Renal cortex interstitium (tissue), 15 donors: ENCODE measurements at places on chromosomes 1 and 21.

DNA sequence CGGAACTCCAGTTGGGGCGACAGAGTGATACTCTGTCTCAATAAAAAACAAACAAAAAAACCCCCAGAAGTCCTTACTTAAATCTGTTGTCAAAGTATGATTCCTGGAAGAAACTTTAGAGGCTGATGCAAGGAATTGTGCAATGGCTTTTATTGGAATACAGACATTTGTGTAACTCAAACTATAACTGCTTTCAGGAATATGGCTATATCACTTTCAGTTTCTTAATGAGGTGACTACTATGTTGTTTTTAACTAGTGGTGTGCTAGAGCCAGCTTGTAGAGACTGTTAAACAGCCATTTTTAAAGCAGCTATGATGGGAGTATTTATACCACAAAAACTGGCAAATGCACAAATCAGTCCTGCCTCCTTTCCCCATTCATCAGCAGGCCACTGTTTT is 22.7 kb upstream of the DNAJC28 start:
- no peak for DNase-seq

GRCh38 chr1:232352366-232352765 is 277.6 kb downstream of the SIPA1L2 start:
- no peak for DNase-seq

DNA sequence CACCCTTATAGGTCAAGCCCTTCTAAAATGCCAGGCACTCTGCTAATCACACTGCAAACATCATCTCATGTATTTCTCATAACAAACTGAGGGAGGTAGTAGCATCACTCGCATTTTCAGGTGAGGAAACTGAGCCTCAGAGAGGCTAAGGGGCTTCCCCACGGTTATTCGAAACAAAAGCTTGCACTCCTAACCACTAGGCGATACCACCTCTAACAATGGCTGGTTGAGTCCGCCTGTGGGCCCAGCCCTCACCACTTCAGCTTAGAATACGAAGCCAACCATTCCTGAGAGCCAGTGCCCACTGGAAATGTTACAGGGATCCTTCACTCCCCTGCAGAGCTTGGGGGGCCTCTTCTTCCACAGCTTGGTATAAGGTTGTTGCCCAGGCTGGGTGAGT is 65.3 kb upstream of the TENT5C start:
- no peak for DNase-seq

DNA sequence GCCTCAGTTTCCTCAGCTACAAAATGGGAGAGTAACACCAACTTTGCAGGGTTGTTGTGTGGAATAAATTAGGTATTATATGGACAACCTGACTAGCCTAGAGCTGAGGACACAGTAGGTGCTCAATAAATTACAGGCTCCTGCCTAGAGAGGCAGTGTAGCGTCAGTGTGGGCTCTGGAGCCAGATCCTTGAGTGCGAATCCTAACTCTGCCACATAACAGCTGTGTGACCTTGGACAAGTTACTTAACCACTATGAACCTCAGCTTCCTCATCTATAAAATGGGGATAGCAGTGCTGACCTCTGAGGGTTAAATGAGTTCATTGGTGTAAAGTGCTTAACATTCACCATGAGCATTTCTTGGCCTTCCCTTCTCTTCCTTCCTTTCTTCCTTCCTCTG is 33.1 kb downstream of the RAP1GAP start:
- no peak for DNase-seq

GRCh38 chr21:36478207-36478701 is 1.7 kb downstream of the CLDN14 start:
- no peak for DNase-seq

GRCh38 chr21:26437326-26438009 is 135.6 kb downstream of the CYYR1 start:
- DNase-seq: no peak

GRCh38 chr1:27772036-27772931 is 735 bp upstream of the STX12 start:
- DNase-seq: no peak

DNA sequence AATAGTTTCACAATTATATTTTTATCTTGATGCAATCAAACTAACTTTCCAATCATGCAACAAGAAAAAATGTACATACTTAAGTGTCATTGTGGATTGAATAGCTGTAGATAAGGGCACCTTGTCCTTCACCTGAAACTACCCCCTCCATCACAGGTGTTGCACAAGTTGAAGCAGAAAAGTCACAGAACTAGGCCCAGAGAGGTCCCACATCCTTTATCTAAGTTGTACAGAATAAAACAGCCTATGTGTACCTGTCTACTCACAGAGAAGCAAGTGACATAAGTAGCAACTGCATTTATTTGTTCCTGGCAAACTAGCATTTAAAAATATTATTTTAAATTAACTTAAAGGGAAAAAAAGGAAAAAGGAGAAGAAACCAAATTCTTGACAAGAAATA is 256.8 kb downstream of the FAF1 start:
- no peak for DNase-seq

- DNase-seq: no peak
Measured at GRCh38 chr1:217561446-217561845, 69.4 kb downstream of the GPATCH2 start.

DNA sequence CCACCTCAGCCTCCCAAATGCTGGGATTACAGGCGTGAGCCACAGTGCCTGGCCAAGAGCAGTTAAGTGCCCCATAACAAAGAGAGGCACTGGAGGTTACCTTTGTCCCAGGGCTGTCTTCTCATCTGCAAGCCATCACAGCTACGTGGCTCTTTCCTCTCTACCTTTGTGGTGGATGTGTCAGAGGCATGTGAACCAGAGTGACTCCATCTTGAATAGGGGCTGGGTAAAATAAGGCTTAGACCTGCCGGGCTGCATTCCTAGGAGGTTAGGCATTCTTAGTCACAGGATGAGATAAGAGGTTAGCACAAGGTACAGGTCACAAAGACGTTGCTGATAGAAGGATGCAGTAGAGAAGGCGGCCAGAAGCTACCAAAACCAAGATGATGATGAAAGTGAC is 59.4 kb upstream of the POU2F1 start:
- no peak for DNase-seq

- DNase-seq: no peak
Measured at GRCh38 chr1:156076609-156077429, 5.4 kb downstream of the MEX3A start.

GRCh38 chr1:248792342-248792741 is 33.4 kb downstream of the SH3BP5L start:
- no peak for DNase-seq

GRCh38 chr1:63615768-63616420 is 22.7 kb downstream of the PGM1 start:
- DNase-seq: peak; percentile 71

- DNase-seq: no peak
Measured at GRCh38 chr1:86450847-86451246, 17.9 kb upstream of the CLCA1 start.

- no peak for DNase-seq
Measured at GRCh38 chr1:53535846-53536245, 76.6 kb downstream of the DMRTB1 start.

DNA sequence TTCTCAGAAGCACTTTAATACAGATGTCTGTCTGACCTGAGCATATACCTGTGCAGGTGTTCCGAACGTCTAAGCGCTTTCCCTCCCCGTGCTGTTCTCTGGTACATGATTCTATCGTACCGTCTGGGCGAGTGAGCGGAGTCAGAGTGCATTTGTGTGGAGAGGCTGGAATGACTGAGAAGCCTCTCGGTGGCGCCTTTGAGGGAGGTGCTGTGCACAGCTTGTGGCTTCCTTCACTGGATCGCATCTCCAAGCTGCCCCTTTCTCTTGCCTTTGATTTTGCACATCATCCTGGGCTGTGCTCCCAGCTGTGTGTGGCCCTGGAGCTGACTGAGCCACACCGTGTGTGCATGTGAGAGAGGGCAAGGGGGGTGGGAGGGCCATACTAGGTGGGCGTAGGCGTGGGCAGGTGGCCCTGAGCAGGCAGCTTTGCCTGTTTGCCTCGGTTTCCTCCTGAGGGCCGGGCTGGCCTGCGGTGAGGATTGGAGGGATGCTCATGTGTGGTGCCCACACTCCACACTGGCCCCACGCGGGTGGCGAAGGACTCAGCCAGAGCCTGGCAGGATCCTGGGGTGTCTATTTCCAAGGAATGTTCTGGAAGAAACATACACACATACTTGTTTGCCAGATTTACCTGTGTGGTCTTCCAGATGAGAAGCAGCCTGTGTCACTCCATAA is 105.3 kb downstream of the ADARB1 start:
- DNase-seq: no peak

DNA sequence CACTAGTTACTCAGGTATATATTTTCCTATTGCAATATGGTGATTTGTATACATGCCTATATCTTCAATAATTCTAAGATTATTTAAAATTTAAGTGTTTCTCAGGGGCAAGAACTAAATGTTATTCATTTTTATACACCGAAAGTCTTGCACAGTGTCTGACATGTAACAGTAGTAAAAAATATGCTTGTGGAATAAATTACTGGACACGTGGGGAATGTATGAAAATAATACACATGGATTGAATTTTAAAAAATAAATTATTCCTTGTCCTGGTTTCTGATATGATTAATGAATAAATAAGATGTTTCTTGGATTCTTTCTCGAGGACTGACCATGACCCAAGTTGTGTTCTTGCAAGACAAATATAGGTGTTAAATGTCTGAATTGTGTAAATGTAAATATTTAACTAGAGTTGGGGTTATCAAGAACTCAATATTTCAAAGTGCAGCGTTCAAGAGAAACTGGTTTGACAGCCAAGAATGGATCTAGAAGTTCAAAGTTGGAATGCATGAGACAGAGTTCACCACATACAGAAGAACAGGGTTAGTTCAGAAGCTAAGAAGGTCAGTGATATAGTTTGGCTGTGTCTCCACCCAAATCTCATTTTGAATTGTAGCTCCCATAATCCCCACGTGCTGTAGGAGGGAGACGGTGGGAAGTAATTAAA is 142.1 kb upstream of the SPAG17 start:
- DNase-seq: no peak

DNA sequence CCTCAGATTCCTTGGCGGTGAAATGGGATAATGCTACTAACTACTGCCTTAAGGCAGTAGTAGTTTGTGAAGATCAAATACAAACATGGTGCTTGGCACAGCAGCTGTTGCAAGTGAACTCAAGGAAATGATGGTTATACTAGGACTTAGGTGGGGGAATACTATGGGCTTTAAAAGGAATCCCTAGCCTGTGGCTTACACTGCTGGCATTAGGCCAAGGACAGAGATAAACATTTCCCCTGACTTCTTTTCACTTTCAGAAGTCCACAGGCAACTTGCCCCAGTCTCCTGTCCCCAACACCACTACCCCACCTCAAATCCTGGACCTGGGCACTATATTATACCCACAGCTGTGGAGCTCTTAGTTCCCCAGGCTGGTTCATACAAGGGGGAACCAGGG is 13.1 kb upstream of the VAMP4 start:
- no peak for DNase-seq

GRCh38 chr1:170262276-170262939 is 116.6 kb downstream of the NTMT2 start:
- no peak for DNase-seq

DNA sequence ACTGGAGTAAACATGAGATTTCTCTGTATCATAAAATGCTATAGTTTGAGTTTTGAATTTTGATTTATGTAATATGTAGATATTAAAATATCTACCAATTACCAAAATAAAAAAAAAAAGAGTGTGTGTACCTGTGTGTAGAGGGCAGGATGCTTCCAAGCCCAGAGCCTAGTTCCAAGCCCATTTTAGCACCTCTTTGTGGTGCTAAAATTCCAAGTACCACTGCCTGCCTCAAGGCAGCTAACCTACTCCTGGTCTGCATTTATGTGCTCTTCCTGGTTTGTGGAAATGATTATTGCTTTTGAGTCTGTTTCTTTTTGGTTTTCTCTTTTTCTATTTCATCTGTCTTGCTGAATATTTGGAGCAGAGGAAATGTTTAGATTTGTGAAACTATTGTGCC is 8.7 kb upstream of the POU2F1 start:
- DNase-seq: no peak

GRCh38 chr21:45126983-45127382 is 52.6 kb downstream of the ADARB1 start:
- DNase-seq: no peak

GRCh38 chr1:43527111-43527878 is 3.4 kb upstream of the PTPRF start:
- DNase-seq: no peak

DNA sequence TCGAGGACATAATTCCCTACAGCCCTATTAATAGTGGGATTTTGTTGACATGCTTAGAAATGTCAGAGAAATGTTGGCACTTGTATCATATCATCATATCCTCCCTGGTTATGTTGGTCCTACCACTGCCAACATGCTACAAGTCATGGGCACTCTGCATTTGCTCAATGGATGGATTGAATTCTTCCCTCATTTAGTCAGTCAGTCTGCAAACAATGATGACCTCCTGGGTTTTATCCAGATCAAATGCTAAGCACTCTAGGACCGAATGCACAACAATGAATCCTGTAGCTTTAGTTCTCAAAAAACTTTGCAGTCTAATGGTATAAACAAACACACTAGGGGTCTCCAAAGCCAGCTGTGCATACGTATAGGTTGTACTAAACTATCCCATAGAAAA is 357.2 kb upstream of the DPYD start:
- DNase-seq: no peak

- no peak for DNase-seq
Measured at GRCh38 chr21:43957611-43958362, 54.3 kb upstream of the TRAPPC10 start.

DNA sequence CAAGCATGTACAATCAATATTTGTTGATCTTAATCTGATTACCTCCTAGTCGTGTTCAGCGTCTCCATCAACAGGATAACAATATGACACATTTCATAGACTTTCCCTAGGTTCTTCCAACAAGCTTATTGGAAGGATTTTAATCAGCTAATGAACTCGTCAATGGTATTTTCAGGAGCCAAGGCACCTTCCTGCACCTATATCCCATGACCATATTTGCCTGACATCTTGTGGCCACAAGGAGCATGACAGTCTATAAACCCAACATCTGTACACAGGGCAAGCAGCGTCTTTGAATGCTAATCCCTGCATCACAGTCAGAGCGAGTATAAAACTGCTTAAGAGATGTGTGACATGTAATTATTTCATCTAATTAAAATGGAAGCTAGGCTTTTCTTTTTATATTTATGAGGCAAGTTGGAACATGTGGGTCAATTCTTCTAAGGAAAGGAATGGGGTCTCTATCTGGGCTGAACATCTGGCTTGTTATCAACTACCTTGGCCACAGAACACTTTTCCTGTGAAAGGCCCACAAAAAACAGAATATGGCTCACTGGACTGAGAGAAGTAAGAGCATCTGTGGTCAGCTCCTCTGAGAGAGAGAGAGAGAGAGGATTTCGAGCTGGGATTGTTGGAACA is 388.8 kb downstream of the NTNG1 start:
- DNase-seq: peak; percentile 35

- DNase-seq: no peak
Measured at GRCh38 chr1:100142343-100142742, 9.4 kb downstream of the TRMT13 start.

DNA sequence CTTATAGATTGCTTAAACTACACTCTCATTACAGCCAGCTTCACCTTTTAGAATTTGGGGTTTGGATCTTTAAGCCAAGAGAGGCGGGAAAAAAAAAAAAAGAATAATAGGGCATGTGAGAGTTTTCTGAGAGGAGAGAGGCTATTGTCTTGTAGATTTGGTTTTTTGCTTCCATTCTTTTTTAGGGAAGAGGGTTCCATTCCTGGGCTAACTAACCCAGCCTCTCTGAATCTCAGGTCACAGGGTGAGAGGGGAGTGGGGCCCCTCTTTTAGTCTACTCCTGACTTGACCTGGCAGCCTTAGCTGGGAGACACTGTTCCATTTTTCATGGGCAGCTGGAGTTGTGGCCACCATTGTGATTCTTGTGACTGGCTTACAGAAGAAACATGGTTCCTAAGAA is 24.2 kb downstream of the PBX1 start:
- DNase-seq: no peak

- no peak for DNase-seq
Measured at GRCh38 chr1:17860812-17861211, 105.7 kb downstream of the ACTL8 start.
